ENCODE measurements at places on chromosomes 4 and X.

- no peak for DNase-seq
Measured at GRCh38 chr4:104905546-104905945, 241.1 kb upstream of the TET2 start.

DNA sequence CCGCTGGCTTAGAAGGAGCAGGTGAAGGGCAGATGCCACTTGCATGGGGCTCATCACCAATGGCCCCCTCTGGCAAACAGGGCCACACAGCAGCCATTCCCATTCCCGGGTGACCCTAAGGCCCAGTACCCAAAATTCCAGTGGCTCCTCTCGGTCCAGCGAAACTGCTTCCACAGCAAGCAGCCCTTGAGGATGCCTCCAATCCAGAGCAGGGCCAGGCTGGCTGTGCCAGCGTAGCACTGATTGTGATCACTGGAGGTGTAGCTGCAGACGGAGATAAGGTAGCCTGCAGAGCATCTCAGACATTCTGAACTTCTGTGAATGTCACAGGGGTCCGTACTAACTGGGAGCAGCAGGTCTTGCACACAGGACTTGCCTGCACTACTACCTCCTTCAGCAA is 27.3 kb downstream of the ACSL1 start:
- no peak for DNase-seq

GRCh38 chrX:149296092-149296491 is 209.0 kb downstream of the IDS start:
- no peak for DNase-seq

GRCh38 chr4:4614925-4615678 is 73.3 kb upstream of the STX18 start:
- DNase-seq: no peak

GRCh38 chrX:143571521-143571920 is 54.2 kb upstream of the SPANXN3 start:
- no peak for DNase-seq

DNA sequence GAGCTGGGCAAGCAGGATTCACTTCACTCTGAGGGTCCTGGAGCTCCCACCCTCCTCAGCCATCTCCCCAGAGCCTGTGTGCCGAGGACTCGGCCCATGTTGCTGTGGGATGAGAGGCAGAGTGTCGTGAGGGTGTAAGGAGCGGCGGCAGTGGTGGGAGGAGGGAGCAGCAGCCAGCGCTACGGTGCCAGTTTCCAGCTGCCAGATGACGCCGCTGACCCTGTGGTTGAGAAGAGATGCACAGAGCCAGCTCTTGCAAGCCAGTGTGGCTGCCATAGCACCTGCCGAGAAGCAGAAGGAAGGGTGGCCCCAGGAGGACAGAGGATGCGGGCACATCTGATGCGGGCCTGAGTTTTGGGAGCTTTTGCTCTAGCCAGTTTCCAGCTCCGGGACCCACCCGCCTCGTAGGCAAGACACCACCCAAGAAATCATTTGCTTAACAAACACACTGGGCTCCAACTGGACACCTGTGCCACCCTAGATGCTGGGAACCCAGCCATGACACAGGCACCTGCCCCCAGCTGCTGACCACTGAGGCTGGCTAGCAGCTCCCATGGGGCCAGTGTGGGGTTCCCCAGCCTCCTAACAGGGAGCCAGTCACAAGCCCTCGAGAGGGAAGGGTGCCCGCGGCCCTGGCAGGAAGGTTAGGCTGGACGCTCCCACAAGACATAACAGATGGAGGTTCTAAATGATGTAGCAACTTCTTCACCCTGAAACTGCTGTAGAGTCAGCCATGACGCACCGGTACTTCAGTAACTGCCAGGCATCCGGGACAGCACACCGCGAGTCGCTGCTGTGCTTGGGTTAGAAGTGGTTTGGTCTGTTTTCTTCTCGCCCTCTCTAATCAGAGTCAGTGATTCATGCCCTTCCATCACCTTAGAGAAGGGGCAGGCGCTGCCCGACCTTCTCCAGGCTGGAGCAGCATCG is 8.9 kb downstream of the MSANTD1 start:
- DNase-seq: no peak

DNA sequence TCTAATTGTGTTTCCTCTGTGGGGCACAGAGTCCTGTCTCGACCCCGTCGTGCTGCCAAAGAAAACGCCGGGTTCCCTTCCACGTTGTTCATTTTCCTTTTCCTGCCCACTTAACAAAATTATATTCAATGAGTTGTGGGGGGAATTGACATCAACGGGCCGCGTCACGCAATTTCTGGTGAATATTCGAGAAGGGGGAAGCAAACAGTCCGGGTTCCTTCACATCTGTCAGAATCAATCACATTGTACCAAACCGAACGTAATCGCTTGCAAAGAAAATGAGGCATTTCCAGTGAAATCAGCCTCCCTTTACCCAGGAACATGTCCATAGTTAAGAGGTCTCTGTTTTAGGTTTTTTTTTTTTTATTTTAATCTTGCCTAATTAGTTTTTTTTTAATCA is 243.5 kb downstream of the SHOX start:
- DNase-seq: no peak

DNA sequence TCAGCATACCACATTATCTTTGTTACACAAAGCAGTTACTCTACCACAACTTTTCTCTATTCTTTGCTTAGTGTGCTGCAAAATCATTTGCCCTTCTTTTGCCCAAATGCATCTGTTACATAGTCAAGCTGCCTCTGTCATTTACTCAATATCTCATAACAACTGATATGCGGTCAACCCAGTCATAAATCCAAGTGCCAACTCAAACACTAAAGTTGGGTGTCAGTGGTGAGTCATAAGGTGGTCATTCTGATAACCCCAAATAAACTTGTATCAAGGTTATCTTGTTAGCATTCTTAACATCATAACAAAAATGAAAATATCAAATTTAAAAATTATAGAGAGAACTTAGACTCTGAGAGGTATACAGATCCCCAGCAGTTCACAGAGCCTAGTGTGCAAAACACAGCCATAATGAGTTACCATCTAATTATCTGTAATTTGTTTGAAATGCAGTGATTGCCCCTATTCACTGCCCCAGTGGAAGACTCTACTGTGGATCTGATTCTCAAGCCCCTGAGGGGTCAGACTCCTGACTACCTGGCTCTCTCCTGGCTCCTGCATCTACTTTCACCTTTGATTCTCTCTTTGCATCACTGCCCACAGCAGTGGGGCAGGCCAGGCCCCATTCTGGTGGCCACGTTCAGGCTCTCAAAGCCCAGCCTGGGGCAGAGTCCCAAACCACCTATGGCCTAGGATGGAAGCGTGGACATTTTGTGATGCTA is 29.2 kb downstream of the TBC1D9 start:
- DNase-seq: no peak

DNA sequence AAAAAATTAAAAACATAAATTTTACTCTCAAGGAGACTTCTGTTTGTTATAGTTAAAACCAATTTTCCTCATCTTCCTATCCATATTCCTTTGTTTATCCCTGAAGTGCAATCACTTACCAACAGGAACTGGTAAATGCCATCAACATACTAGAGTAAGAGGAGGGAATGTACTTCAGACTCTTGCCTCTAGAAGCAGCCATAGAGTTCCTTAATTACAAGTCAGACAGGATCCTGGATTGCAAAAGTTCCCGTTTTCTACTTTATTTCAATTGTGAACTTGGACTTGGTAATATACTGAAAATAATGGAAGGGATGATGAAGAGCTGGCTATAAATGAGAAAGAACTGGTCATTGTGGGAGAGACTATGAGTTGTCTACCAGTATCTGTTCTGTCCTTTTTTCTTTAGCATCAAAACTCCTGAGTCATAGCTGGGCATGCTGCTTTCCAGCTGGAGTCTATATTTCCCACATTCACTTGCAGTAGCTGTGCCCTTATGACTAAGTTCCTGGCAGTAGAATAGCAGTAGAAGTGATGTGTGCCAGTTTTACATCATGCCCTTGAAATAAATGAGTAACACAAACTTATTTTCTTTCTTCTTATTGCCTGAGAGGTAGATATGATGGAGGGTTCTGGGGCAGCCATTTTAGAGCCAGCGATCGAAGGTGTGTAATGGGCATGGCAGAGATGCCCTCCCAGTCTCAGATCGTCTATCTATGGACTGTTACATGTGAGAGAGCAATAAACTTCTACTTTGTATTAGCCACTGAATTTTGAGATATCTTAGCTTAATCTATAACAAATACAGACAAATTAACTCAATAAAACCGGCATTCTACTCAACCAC is 26.8 kb upstream of the SPARCL1 start:
- DNase-seq: no peak

GRCh38 chr4:89277412-89277811 is 30.2 kb downstream of the GPRIN3 start:
- DNase-seq: no peak

DNA sequence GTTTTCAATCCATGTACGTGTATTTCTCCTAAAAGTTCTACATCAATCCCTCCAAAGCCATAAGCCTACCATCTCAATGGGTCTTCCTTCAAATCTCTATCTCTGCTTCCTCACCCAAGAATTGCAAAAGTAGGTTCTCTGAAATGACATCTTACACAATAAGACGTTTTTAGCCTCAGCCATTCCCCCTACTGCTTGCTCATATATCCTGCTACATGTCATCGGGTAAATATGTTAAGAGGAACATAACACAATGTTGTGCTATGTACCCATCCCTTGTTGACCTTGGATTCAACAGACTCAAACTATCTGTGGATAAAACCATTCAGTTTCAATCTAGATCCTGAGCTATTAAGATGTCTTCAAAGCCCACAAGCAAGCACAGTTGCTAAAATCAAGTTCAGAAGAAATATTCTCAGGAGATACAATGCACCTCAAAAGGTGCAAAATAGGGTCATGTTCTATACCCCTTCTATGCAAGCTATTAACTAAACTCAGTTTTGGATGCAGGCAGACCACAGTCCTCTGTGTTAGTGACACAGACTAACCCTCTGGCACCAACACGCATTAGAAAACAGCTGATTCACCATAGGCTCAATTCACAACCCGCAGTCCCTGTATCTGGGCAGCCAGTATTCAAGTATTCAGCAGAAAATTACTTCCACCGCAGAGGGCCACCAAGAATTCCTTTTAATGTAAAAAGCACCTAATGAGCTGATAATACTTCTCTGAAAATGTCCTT is 56.8 kb downstream of the CD99L2 start:
- no peak for DNase-seq

DNA sequence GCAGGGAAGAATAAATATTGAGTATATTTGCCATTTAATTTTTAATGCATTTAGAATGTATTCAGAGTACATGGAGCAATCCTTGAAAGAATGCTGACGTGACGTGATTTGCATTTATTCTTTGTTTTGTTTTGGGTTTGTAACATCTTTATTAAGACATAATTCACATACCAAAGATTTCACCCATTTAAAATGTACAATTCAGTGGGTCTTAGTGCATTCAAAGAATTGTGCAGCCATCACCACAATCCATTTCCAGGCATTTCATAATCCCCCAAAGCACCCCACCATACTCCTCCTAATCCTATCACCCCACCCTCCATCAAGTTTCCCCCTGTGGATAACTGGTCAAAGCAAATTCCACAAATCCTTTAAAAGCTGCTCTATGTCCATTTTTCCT is 87.4 kb downstream of the FAM9B start:
- no peak for DNase-seq

DNA sequence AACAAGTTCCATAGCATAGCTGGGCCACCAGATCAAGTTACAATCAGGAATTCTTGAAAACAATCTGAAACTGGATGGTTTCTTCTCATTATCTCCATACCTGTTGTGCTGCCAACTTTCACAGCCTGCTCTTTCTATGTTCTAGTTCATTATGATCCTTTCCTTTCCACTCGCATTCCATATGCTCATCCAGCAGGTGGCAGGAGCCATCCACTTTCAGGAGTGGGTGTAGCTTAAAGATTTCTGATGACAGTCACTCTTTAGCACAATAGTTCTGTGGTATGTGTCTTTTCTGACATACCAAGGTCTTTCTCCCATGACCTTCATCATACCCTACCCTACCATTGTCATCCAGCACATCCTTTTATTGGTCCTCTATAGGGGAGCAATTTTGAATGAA is 46.4 kb downstream of the PAGE2 start:
- DNase-seq: peak; percentile 3

DNA sequence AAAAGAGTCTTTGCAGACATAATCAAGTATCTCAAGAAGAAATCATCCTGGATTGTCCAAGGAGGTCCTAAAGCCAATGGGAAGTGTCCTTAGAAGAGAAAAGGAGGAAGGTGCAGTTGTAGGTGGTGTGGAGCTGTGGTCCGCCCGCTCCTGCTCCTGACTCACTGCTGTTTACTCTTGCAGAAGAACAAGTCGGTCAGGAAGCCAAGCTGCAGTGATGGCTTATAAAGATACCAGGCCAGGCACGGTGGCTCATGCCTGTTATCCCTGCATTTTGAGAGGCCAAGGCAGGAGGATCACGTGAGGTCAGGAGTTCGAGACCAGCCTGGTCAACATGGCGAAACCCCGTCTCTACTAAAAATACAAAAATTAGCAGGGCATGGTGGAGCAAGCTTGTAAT is 66.4 kb upstream of the ATP6AP2 start:
- no peak for DNase-seq

DNA sequence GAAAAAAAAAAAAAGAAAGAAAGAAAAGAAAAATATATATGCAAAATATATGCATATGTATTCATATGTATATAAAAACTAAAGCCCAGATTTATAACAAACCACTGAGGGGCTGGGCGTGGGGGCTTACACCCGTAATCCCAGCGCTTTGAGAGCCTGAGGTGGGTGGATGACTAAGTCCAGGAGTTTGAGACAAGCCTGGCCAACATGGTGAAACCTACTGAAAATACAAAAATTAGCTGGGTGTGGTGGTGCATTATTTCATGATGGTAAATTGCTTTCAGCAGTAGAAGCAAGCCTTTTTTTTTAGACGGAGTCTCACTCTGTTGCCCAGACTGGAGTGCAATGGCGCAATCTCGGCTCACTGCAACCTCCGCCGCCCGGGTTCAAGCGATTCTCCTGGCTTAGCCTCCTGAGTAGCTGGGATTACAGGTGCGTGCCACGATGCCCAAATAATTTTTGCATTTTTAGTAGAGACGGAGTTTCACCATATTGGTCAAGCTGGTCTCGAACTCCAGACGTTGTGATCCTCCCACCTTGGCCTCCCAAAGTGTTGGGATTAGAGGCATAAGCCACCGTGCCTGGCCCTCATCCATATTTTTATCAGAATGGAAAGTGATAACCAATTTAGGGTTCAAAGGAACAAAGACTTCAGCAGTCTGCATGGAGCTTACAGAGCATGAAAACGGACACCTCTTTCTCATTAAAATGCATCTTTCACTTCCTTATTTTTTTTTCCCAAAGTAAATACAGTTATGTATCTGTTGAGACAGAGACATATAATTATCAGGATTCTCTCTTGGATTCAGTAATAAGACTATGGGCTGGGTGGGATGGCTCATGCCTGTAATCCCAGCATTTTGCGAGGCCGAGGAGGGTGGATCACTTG is 27.7 kb upstream of the MOB1B start:
- no peak for DNase-seq

GRCh38 chrX:135453381-135453780 is 31.6 kb downstream of the SMIM10L2A start:
- DNase-seq: no peak

Data from activated T-helper 1 cell treated with Interleukin-2 at 50 U/mL for 16 hours (primary cell).